Epithelial cell of esophagus (primary cell): ENCODE measurements at places on chromosomes 16 and 17.

- peak; percentile 92 for DNase-seq
Measured at GRCh38 chr16:89352091-89352681, 134.7 kb downstream of the ZNF778 start.

GRCh38 chr17:38463451-38463858, 35.2 kb downstream of the ARHGAP23 start:
- peak; percentile 47 for DNase-seq

- DNase-seq = no peak
Measured at GRCh38 chr16:2358811-2359210, 18.3 kb upstream of the ABCA3 start.

DNA sequence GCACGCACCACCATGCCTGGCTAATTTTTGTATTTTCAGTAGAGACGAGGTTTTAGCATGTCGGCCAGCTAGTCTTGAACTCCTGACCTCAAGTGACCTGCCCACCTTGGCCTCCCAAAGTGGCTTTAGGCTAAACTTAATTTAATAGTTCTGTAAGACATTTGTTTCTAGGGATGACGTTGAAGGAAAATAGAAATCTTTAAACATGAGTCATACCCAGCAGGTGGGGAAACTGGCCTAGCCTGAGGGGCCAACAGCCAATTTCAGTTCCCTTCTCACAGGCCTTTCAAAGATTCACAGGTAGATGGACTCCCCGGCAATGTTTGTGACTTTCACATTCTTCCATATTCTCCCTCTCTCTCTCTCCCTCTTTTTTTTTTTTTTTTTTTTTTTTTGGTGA, 18.1 kb upstream of the ITPRIPL2 start:
- DNase-seq = peak; percentile 68

DNA sequence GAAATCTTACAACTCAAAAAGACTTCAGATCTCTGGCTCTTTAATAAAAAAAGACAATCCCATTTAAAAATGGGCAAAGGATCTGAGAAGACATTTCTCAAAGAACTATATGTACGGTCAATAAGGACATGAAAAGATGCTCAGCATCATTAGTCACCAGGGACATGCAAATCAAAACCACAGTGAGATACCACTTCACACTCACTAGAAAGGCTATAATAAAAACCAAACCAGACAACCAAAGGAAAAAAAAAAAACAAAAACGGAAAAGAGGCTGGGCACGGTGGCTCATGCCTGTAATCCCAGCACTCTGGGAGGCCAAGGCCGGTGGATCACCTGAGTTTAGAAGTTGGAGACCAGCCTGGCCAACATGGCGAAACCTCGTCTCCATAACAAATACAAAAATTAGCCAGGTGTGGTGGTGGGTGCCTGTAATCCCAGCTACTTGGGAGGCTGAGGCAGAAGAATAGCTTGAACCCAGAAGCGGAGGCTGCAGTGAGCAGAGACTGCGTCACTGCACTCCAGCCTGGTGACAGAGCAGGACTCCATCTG, 1.7 kb upstream of the NPIPB7 start:
- DNase-seq = no peak

GRCh38 chr17:57096472-57097202, 11.6 kb downstream of the AKAP1 start:
- DNase-seq = no peak

GRCh38 chr17:82157046-82158035, 55.3 kb downstream of the CCDC57 start:
- DNase-seq = no peak

GRCh38 chr17:394718-395095, 42.1 kb upstream of the RPH3AL start:
- DNase-seq = no peak

GRCh38 chr17:82419540-82419939, 1.2 kb upstream of the OGFOD3 start:
- no peak for DNase-seq

DNA sequence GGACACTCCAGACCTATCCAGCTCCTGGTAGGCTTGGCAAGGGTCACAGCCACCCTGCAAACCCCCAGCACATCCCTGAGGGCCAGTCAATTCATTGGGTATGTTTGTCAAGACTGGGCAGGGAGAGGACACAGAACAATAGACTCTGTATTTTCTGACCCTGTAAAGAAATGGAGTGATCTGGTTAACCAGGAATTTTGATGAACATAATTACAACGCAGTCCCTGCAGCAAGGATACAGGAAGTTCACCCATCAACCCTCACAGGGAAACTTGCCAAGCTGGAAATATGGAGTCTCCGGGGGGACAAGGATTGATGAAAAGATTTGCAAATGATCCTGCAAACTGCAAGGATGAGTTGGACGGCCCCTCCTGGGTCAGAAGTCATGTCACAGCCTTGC, 126.1 kb upstream of the RCVRN start:
- no peak for DNase-seq

DNA sequence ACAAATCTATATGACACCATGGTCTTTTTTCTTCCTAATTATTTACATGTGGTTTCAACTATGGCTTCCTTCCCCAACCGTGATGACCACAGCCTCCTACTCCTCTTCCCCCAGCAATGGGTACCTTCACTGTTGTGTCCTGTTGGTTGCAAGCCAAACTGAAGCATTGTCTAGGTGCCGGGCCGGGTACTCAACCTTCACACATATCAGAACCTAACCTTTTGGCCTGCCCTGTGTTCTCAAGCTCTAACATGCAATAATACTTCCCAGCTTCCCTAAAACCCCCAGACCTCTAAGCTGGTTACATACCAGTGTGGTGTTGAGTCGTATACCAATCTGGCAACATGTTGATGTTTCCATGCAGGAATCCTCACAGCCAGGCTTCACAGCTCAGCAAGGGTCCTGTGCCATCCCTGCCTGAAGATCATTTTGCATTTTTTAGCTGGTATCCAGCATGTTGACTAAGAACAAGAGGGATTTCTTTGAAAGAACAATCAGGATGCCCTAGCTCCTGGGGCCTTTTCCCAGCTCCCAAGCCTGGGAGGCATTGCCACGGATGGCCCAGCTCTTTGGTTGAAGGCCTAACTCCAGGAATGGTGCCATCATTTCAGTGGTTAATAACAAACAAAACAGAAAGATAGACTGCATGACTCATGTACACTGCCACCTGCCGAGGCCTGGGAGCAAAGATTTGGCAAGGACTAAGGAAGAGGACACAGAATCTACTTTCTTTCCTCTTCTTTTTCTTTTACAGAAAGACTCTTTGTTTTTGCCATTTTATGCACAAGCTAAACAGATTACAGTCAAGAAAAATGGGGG, 373.7 kb upstream of the SALL1 start:
- peak; percentile 51 for DNase-seq

DNA sequence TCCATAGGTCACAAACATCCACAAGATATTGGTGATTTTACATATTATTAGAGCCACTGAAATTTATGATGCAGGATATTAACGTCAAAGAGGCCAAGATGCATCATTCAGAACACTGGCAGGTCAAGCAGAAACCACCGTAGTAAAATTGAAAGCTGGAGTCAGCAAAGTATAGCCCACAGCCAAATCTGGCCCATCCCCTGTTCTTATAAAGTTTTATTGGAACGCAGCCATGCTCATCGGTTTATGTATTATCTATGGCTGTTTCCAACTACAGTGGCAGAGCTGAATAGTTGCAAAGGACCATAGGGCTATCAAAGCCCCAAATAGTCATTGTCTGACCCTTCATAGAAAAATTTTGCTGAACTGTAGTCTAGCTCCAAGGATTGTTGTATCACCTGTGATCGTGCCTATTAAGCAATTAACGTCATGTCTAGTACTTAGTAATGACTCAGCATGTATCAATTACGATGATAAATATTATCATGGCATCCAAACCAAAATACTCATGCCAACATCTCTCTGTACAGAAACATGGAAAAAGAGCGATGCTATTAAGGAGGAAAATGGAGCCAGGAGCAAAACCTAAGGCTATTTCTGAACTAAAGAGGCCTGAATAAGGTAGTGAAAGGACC, 165.6 kb downstream of the IRX3 start:
- DNase-seq = peak; percentile 14

- no peak for DNase-seq
Measured at GRCh38 chr16:50027829-50028228, 2.8 kb downstream of the CNEP1R1 start.

DNA sequence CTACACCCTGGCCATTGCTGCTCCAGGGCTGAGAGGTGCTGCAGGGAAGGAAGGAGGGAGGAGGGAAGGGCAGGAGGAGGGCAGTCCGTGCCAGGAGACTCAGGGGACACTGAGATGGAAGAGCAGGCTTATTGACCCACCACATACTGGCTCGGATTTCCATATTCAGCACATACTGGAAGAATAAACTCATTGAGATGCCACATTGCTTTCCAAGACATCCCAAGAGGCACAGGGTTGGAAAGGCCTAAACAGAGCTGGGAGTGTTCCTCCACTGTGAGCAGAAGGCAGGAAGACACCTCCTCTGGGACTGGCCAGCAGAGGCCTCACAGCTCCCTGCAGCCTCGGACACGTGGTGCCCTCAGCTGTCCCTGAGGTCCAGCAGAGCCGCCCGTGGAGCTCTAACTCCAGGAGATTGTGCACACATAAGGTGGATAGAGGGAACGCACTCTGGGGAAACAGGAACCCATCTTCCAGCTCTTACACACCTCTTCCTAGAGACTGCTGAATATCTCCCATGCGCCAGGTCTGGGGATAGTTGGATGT, 17.4 kb downstream of the CCDC182 start:
- DNase-seq = no peak

- no peak for DNase-seq
Measured at GRCh38 chr17:57517632-57518456, 227.3 kb downstream of the CCDC182 start.

- DNase-seq = no peak
Measured at GRCh38 chr16:57640612-57641011, 12.2 kb downstream of the ADGRG1 start.

DNA sequence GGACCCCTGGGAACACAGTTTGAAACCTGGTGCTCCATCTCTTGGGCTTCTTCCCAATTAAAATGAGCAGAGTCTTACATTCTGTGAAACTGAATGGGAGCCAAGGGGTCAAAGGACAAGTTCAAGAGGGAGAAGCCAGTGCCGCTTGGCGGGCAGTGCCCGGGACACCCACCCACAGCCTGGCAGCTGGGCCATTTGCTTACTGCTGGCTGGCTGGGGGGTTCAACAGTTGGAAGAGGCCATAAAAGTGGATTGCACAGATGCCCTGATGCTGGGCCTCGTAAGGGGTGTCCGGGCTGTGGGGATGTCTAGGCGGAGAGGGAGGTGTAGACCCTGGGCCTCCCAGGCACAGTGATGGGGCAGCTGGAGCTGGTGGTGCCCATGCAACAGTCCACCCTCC, 52.1 kb downstream of the CMIP start:
- DNase-seq = no peak

DNA sequence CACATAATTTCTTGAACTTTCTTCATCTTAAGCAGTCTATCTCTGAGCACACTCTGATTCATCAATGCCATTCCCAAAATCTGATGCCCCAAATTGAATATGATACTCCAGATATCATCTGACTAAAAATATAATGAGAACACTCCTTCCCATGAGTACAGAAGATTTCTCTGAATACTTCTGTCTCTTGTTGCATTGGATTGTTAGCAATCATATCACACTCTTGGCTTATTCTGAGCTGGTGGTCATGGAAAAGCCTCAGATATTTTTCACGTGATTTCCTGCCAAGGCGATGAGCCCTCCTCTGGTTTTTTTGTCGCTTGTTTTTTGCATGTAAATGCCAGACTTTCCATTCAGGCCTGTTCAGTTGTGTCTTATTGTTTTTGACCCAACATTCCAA, 87.2 kb downstream of the NOG start:
- DNase-seq = no peak

DNA sequence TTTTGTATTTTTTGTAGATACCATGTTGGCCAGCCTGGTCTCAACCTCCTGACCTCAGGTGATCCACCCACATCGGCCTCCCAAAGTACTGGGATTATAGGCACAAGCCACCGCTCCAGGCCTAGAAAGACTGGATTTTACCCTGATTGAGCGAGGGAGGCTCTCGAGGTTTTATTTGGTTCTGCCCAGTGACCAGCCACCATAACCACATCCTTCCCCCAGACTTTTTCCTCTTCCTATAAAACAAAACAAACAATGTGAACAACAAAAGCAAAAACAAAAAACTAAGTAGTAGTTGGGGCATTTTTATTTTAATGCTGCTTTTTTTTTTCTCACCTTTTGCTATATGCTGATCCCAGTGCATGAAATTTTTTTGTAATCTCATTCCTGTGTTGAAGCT, 509.6 kb downstream of the MAF start:
- DNase-seq = no peak

GRCh38 chr17:68011199-68011665, 15.0 kb upstream of the C17orf58 start:
- DNase-seq = peak; percentile 29

GRCh38 chr17:50624321-50624934, 10.3 kb upstream of the ABCC3 start:
- DNase-seq = no peak

- DNase-seq = peak; percentile 24
Measured at GRCh38 chr17:16304830-16305229, 48.4 kb downstream of the CENPV start.

- DNase-seq = no peak
Measured at GRCh38 chr17:50443505-50443974, 17.5 kb downstream of the ACSF2 start.
